Endothelial cell (in vitro differentiated cells): ENCODE measurements at places on chromosomes 5 and 9.

- DNase-seq, result no peak
Measured at GRCh38 chr9:120336021-120336752, 243.8 kb downstream of the CDK5RAP2 start.

- no peak for DNase-seq
Measured at GRCh38 chr9:70529833-70530232, 115.4 kb upstream of the KLF9 start.

DNA sequence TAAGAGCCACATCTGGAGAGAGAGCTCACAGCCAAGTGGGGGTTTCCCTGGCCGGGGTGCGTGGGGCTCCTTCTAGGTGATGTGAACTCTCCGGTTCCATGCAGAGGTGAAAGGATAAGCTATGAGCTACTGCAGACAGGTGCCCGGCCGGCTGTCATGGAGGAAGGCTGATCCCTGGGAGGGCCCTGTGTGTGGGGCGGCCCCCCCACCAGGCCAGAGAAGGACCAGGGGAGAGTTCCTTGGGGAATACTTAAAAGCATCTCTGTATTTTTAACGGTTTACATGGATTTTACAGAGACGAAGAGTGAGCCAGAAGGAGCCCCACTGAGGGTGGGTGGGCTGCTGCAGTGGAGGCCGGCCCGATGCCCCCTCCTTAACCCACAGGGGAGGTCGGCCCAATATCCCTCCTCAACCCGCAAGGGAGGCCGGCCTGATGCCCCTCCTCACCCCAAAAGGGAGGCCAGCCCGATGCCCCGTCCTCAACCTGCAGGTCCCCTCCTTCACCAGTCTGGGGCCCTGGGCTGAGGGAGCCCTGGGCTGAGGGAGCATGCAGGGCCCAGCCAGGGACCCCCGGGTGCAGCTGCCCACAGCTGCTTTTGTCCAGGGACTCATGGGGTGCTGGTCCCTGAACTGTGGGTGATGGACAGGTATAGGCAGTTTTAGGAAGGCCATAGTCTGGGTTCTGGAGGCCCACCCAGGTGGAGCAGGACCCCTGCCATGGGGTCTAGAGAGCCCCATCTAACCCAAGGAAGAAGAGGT, 31.9 kb downstream of the MRPL36 start:
- no peak for DNase-seq

GRCh38 chr5:10461904-10462555, 20.4 kb downstream of the ROPN1L start:
- DNase-seq, result no peak

DNA sequence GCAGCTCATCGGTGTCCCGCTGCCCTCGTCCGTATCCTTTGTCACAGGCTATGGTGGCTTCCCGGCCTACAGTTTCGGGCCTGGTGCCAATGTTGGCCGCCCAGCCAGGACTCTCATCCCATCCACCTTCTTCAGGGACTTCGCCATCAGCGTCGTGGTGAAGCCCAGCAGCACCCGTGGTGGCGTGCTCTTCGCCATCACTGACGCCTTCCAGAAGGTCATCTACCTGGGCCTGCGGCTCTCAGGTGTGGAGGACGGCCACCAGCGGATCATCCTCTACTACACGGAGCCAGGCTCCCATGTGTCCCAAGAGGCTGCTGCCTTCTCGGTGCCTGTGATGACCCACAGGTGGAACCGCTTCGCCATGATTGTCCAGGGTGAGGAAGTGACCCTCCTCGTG, 41.9 kb downstream of the COL15A1 start:
- DNase-seq, result no peak

DNA sequence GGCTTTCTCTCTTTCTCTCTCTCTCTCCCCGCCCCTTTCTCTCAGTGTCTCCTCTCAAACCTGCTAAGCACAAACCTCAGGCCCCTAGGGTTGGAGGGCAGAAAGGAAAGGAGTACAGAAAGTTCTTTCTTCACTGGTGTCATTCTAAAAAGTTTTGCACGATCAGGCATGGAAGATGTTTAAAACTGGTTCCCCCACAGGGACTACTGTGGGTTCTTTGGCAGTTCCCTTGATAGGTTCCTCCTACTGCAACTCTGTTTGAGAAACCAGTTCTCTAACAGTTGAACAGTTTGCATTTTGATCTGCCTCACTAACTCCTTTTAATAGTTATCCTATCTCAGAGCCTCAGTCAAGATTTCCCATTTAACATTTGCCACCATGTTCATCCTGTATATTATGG, 82.9 kb downstream of the CDO1 start:
- no peak for DNase-seq

- DNase-seq, result no peak
Measured at GRCh38 chr5:108749128-108749861, 1.6 kb downstream of the FER start.
